ENCODE measurements at places on chromosomes 6 and 20. TPM values are rescaled to one million over a fixed set of nuclear protein-coding genes. Genes with fewer than 3 reads are reported as not detected.

GRCh38 chr6:5401845-5402738 lies 140.8 kb downstream of the FARS2 start:
- no peak for DNase-seq

GRCh38 chr6:8132130-8132529 lies 29.8 kb upstream of the EEF1E1 start:
- DNase-seq = no peak

UTRN gene
- 324 TPM for total RNA-seq

DNAH8 gene
- total RNA-seq = 0.03 TPM

GINS1 gene
- total RNA-seq = 1.3 TPM

BMP5 gene
- not detected for total RNA-seq

TNFRSF6B gene
- not detected for total RNA-seq

GRCh38 chr6:142266060-142266459 lies 35.7 kb upstream of the ADGRG6 start:
- DNase-seq = no peak

RING1 gene
- 33.9 TPM for total RNA-seq

SLCO4A1 gene
- 28.2 TPM for total RNA-seq

EDN1 gene
- 13.8 TPM for total RNA-seq

RNGTT gene
- 14.7 TPM for total RNA-seq

DNA sequence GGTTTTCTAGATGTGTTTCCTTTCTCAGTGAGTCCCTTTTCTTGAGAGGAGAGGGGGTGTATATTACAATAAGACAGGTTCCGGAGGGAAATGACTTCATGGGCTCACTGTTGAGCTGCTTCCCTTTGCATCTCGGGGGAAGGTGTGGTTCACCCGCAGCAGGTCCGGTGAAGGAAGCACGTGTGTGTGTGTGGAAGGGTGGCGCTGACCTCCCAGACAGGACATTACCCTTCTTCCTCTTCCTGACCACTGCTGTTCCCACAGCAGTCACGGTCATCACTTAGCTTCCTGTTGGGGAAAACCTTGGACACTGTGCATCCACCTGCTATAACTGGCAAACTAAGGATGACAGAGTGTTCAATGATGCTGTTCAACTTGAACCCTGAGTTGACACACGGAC lies 83.6 kb downstream of the PLEKHG1 start:
- peak; percentile 74 for DNase-seq

- DNase-seq = no peak
Observed at GRCh38 chr20:8749101-8749500, 319.8 kb upstream of the PLCB4 start.

FAM217A gene
- not detected for total RNA-seq

GRCh38 chr6:141133836-141134235 lies 998.9 kb upstream of the GJE1 start:
- DNase-seq = no peak

- DNase-seq = peak; percentile 15
Observed at GRCh38 chr20:8812817-8813216, 256.1 kb upstream of the PLCB4 start.

GRCh38 chr6:134956032-134956431 lies 6.1 kb upstream of the ALDH8A1 start:
- no peak for DNase-seq

CASS4 gene
- 0.62 TPM for total RNA-seq

DNA sequence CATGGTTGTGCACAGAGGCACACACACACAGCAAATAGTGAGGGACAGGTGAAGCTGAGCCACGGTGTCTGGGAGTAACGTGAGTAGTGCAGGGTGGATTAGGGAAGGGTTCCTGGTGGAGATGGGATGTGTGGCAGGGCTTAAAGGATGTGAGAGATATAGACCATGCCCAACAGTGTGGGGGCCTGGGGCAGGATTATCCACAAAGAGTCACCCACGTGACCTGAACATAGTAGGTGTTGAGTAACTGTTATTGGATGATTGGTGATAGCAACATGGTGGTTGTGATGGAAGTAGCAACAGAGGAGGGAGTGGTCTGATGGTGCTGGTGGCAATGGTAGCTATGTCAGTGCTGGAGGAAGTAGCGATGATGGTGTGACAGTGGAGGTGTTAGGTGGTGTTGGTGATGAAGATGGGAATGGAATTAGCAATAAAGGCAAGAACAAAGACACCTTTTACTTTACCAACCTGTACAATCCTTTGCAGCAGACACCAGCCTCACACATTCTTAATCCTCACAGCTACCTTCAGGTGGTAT lies 135.1 kb downstream of the MRPL14 start:
- no peak for DNase-seq

DNA sequence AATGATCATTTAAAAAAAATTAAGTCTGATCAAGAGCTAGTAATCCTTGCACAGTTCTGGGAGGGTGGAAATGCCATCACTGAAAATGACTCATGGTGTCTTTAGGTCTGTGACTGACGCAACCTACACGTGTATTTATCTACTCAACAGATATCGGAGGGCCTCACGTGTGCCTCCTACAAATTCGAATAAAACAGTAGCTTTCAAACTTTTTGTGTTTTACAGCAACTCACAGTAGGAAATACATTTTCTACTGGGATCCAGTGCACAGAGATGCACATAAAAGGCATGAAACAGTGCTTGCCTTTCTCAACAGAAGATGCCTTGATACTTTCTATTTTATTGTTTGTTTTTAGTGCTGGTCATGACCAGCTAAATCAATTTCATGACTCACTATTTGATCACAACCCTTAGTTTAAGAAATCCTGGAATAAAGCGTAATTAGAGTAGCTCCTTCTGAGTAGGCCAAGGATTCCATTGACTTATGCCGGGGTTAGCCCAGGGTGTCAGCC lies 210.0 kb upstream of the SNX9 start:
- DNase-seq = no peak

- no peak for DNase-seq
Observed at GRCh38 chr20:32924781-32925180, 66.1 kb downstream of the EFCAB8 start.
